Jurkat, Clone E6-1 (cell line): ENCODE measurements at places on chromosomes 6 and 20.
A peak's percentile ranks its signal among the peaks of the same experiment; 100 is the strongest.

GRCh38 chr20:62643521-62644043 is 1.3 kb downstream of the SLCO4A1 start:
- DNase-seq, result no peak

GRCh38 chr20:58470336-58471192 is 44.6 kb downstream of the APCDD1L start:
- no peak for DNase-seq

- DNase-seq, result no peak
Measured at GRCh38 chr6:167298127-167298526, 7.0 kb downstream of the UNC93A start.

GRCh38 chr6:68779366-68779765 is 144.3 kb downstream of the ADGRB3 start:
- no peak for DNase-seq

DNA sequence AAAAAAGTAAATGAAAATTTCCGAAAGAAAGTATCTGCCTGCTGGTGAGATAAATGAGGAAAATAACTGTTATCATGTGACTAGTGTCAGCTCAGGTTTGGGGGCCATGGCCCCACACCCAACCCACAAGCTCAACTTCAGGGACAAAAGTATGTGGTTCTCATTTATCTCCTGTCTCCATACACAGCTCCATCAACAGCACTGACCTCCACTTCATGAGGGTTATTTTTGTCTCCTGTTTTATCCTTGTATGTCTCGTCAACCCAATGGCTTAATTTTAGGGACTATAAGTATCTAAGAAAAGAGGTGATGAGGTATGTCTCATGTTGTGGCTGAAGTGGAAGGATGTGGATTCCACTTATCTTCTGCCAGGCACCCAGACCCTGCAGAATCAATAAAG is 271.6 kb upstream of the RIN2 start:
- DNase-seq, result no peak

DNA sequence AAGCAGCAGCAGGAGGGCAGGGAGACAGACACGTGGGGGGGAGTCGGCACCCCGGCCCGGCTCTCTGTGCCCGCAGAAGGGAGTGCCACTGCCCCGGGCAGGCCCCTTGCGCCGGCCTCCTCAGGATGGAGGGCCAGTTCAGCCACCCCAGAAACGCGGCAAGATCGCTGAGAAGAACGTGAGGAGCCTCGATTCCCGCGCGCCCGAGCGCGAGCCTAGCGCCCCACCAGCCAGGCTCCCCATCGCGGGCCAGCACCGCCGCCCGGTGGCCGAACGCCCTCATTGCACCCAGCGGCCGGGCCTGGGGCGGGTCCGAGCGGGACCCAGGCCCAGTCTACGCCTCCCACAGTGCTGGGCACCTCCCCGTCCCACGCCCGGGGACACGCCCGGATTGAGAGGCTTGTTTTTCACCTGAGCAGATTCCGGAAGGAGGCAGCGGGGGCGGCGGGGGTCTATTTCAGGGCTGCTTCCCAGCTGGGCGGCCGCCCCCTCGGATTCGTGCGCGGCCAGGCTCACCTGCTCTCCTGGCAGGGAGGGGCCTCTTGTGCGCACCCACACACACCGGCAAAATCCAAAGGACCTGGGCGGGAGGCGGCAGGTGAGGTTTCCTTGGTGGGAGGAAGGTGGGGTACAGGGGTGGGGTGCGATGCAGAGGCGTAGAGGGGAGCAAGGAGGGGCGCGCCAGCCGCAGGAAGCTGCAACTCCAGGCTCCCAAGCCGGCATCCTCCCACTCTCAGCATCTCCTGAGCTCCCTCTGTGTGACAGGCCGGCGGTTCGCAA is 9.0 kb upstream of the GRM4 start:
- peak; percentile 18 for DNase-seq

- DNase-seq, result no peak
Measured at GRCh38 chr20:44186201-44186600, 787 bp downstream of the JPH2 start.

- DNase-seq, result no peak
Measured at GRCh38 chr6:132659082-132659481, at the start of gene TAAR1. Gene TAAR1 (minus strand): TSS chr6:132659182. CDS start chr6:132646003, 13,179 bp downstream.

DNA sequence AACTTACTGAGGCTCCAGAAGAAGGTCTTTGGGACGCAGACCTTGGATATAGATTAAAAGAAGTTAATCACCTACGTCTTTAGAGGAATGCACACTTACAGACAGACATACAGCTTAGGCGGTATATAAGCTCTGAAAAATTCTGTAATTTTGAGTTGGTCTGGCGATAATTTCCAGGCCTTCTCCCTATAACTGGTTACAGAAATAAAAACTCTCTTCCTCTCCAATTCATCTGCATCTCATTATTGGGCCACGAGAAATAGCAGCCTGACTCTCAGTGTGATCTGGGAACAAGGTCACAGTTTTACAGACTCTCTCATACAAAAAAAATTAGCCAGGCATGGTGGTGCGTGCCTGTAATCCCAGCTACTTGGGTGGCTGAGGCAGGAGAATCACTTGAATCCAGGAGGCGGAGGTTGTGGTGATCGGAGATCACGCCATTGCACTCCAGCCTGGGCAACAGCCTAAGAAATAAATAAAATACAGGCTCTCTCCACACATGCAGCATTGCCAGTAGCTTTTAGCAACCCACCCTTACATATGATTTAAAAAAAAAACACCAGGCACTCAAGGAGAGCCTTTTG is 4.7 kb downstream of the ZBTB24 start:
- DNase-seq, result no peak

- DNase-seq, result no peak
Measured at GRCh38 chr6:137901454-137901853, 34.4 kb downstream of the TNFAIP3 start.

GRCh38 chr6:149846321-149846720 is 17.8 kb downstream of the LRP11 start:
- no peak for DNase-seq

DNA sequence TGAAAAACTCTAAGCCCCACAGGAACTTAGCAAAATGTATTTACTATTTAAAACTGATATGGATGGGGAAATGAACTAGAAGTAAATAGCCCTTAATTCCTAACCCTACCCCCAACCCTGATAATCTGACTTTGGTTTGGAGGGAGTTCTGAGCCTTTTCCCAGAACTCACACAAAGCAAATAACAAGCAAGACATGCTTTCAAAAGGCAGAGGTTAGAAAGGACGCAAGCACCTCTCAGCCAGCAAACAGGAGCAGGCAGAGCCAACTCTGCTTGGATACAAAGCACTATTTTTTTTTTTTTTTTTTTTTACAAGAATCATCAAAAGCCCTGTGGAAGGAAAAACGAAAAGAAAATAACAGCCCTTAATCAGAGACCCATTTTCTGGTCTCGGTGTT is 58.7 kb downstream of the SLC22A23 start:
- DNase-seq, result no peak

- no peak for DNase-seq
Measured at GRCh38 chr6:127969701-127970100, 68.8 kb upstream of the THEMIS start.

DNA sequence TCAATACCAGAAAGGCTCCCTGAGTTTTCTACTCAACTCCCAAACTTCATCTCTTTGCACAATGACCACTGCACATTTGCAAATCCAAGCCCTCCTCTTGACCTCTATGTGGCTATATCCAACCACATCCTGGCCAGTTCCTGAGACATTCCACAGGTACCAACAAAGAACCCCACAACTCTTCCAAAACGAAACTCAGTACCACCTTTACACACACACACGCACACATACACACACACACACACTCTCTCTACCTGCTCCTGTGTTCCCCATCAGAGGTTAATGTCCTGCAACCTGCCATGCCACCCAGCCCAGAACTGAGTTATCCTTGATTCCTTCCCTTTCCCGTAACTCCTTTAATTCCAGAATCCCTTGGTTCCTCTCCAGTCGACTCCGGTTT is 58.5 kb downstream of the CHD6 start:
- DNase-seq, result no peak

DNA sequence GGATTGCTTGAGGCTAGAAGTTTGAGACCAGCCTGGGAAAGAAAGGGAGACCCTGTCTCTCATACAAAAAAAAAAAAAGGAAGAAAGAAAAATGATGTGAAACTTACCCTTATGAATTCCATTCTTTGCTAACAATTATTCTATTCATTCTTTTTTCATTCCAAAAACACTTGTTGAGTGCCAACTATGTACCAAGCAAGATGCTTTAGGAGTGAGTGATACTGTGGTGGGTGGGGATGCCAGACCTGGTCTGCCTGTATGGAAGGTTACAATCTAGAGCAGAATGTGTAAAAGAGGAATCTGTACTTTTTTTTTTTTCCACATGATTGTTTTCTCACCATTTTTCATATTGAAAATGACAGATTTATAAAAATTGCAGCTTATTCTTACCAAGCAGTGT is 73.8 kb upstream of the TULP1 start:
- DNase-seq, result no peak

DNA sequence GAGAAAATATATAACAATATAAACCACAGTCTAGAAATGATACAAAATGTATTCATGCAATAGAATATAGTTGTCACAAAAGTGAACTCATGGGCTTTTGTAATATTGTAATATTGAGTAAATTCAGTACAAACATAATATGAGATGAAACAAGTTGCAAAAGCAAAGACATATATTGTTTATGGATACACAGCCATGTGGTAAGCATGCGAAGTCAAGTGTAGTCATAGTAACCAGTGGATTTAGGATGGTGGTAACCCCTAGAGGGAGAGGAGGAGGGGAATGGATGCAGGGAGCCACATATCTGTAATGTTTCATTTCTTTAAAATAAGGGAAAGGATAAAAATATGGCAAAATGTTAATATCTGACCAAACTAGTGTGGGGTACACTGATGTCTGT is 47.3 kb downstream of the ARMC2 start:
- no peak for DNase-seq

DNA sequence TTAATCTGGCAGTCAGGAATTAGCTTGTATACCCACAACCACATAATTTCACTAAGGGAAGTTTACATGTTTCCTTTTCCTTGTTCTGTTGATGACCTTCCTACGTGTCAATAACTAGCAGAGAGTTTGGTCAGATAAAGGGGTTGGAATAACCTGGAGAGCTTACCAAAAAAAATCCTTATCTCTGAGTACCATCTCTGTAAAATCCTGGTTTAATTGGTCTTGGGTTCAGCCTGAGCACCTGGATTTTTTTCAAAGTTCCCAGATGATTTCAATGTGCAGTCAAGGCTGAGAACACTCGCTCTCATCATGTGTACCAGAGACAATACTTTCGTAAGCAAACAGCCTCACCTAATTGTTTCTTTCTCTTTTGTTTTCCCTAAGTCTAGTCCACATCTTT is 483.8 kb upstream of the FLRT3 start:
- no peak for DNase-seq

GRCh38 chr6:25028328-25028727 is 92.6 kb upstream of the RIPOR2 start:
- no peak for DNase-seq

DNA sequence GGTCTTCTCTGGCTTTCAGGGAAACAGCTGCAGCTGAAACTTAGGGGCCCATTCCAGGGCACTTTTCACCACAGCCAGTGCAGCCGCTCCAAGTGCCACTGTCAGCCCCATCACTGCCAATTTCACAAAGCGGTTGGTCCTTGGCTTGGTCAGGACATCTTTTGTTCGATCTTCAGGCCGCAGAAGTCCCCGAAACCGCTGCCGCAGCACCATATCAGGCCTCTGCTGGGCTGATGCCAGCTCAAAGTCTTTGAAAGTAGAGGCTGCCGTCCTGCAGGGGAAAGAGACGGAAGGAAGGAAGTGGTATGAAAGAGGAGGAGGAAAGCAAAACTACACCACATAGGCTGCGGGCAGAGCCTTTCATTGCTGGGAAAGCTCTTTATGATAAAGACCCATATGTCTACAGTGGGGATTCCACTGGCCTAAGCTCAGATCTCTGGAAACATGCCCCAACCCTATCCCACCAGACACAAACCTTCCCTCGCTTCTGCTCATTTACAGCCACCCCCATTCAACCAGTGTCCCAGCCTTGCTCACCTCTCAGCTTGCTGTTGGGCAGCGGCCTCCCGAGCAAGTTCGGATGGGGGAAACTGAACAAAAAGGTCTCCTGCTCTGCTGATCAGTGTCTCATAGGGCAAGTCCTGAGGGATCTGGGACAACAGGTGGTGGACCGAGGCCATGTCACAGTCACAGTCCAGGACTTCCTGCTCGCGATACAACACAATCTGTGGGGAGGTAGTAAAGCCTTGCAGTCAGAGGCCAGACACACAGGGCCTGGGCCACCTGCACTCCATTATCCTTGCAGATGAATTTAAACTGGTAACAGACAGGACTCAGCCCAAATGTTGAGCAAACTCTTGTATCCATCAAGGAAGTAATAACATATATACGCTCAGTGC is 23.5 kb downstream of the TBC1D20 start:
- DNase-seq, result peak; percentile 86

GRCh38 chr6:134119486-134119885 is 67.1 kb upstream of the SLC2A12 start:
- DNase-seq, result no peak

DNA sequence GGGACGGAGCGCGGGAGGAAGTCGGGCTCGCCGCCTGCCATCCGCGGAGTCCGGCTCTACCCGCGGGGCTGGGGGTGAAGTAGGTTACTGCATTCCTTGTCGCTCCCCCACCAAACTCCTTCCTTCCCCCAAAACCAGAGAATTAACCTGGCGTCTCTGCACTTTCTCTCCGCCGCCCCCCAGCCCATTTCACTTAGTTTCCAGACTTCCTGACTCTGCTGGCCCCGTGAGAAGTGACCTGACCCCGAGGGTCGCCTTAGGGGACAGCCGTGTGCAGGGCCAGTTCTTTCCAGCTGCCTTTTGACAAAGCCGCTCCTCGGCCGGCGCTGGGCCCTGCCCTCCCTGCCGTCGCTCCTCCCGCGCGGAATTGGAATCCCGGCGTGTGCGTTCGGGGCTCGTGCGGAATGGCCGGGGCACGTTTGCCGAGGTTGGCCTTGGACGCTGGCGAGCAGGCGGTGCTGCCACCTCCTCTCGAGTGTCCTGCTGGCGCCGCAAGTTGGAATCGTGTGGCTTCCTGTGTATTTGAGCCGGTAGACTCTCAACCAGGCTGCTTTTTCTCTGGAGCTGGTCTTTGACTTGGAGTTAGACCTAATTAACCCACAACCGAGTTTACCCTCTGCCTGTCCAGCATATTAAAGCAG is 650 bp downstream of the DCBLD1 start:
- no peak for DNase-seq

GRCh38 chr20:50169329-50169823 is 15.9 kb upstream of the PEDS1 start:
- DNase-seq, result peak; percentile 62

DNA sequence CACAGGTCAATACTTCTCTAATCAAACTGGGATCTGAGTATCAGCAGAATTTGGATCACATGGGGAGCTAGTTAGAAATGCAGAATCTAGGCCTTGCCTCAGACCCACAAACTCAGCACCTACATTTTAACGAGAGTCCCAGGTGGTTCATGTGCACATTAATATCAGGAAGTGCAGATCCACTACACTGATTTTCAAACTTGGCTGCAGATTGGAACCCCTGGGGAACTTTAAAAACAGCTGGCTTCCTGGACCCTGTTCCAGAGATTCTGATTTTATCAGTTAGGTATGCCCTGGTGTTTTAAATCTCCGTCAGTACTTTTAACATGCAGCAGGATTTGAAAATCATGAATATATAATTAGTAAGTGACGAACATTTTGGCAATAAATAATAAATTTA is 1.9 kb upstream of the CST8 start:
- DNase-seq, result no peak

GRCh38 chr20:48750941-48751635 is 76.7 kb downstream of the PREX1 start:
- peak; percentile 48 for DNase-seq
